IMR-90 (cell line): ENCODE measurements at places on chromosomes 5 and 9. TPM values are rescaled to one million over a fixed set of nuclear protein-coding genes. Genes with fewer than 3 reads are reported as not detected.
A peak's percentile ranks its signal among the peaks of the same experiment; 100 is the strongest.

DNA sequence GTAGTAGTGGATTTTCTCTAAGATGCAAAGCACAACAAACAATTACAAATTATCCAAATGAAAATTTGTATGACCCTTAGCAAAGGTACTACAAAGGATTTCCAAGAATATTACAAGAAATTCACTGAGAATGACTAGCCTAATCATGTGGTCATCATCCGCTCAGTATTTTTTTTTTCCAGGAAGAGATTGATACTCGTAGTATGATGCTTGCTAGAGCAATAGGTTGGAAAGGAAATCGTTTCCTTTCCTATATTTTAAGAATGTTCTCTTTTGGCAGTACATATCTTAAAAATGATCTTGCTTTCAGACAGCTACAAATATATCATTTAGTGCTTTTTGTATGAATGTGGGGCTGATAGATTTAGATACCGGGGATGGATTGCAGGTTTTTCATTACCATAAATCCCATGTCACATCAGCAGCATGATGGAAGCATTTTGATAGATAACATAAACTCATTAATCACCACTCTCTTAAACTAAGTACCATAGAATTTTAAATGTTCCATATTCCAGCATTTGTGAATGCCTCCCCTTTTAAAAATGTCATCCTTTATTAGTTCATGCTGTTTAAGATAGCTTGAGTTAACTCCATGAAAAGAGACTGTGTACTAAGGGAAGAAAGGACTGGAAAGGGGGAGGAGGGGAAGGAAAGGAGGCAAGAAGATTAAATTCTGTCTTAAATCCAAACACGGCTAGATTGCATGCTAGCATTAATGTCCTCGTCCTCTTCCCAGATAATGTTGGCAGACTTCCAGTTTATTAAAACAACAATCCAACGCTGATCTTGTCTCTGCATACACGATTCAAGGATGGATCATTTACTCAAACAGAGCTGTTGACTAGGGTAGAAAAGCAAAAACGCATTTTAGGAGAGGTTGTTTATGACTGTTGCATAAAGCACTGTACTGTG lies 311.7 kb upstream of the ZNF608 start:
- peak overlapping the region; percentile 5; the same call in 1 of the 2 replicates for H3K4me3 ChIP-seq
- peaks cover 2% of the 10 kb centered on the region for H3K4me1 ChIP-seq
- no peaks in the 10 kb centered on the region for H3K36me3 ChIP-seq
- peak overlapping the region; percentile 33; the same call in 1 of the 2 replicates for H3K27ac ChIP-seq

GRCh38 chr5:66821688-66822429 lies 225.7 kb downstream of the MAST4 start:
- DNase-seq = no peak
- H3K27me3 ChIP-seq = peaks cover 13% of the 10 kb centered on the region
- no peak overlapping the region for H3K4me3 ChIP-seq
- no peaks in the 10 kb centered on the region for H3K36me3 ChIP-seq

DNA sequence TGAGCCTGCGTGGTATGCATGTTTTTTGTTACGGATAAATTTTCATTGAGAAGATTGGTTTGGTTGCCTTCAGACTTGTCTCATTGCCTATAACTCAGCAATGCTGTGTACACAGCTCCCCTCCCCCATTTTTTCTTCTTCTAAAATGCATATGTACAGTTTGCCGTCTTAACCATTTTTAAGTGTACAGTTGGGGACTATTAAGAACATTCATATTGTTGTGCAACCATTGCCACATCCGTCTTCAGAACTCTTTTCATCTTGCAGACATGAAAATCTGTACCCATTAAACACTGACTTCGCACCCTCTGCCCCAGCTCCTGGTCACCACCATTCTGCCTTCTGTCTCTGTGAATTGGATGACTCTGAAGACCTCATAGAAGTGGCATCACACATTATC lies 6.2 kb downstream of the EXOC3 start:
- no peak overlapping the region for H3K27ac ChIP-seq
- no peak for DNase-seq
- peaks cover 57% of the 10 kb centered on the region for H3K36me3 ChIP-seq
- no peak overlapping the region for H3K4me3 ChIP-seq

Gene KIF27
- total RNA-seq = 1.6 and 2.2 TPM in 2 replicates

GRCh38 chr9:4353236-4353635 lies 53.4 kb upstream of the GLIS3 start:
- H3K27ac ChIP-seq = no peak overlapping the region
- H3K27me3 ChIP-seq = peaks cover 5% of the 10 kb centered on the region
- H3K4me3 ChIP-seq = no peak overlapping the region

- no peaks in the 10 kb centered on the region for H3K36me3 ChIP-seq
- H3K4me1 ChIP-seq = no peaks in the 10 kb centered on the region
- no peak for DNase-seq
- no peak overlapping the region for H3K4me3 ChIP-seq
- H3K27ac ChIP-seq = no peak overlapping the region
Observed at GRCh38 chr9:18138656-18139055, 335.3 kb upstream of the ADAMTSL1 start.

Gene DDX4
- total RNA-seq = not detected in 2 replicates

GRCh38 chr9:125425170-125425897 lies 163.7 kb downstream of the GAPVD1 start:
- H3K4me1 ChIP-seq = no peaks in the 10 kb centered on the region
- no peak overlapping the region for H3K27ac ChIP-seq
- no peaks in the 10 kb centered on the region; the same call in 1 of the 2 replicates for H3K27me3 ChIP-seq
- no peak for DNase-seq
- no peaks in the 10 kb centered on the region for H3K36me3 ChIP-seq
- no peak overlapping the region for H3K4me3 ChIP-seq

- H3K4me3 ChIP-seq = no peak overlapping the region
- H3K36me3 ChIP-seq = no peaks in the 10 kb centered on the region
- DNase-seq = peak; percentile 59
- no peak overlapping the region for H3K27ac ChIP-seq
Observed at GRCh38 chr9:83047839-83048775, 14.8 kb downstream of the RASEF start.

Gene ARHGEF37
- total RNA-seq = 0.28 and 0.54 TPM in 2 replicates

- peaks cover 28% of the 10 kb centered on the region for H3K27me3 ChIP-seq
- peak within 1 kb of the TSS; percentile 46 for H3K4me3 ChIP-seq
- DNase-seq = peak; percentile 43
Observed at GRCh38 chr5:178590141-178590923, at the start of gene COL23A1. Gene COL23A1, minus strand, starts transcription at chr5:178590393.

DNA sequence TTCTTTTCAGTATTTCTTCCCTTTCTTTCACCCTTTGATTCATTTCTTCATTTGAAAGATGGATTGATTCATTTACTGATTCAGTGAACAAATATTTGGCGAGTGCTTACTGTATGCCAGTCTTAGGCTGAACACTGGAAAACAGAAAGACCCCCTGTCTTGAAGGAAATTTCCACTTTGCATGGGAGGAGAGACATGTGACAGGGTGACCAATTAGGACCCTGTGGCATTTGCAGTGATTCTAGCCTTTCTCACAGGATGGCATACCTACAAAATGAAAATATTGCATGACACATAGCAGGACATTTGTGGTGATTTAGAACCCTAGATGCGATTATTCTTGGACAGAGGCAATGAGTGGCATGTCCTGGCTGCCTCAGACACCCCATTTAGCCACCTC lies 407.2 kb upstream of the SGCD start:
- no peaks in the 10 kb centered on the region for H3K27me3 ChIP-seq
- no peak overlapping the region for H3K27ac ChIP-seq
- no peak overlapping the region for H3K4me3 ChIP-seq
- no peak for DNase-seq

- H3K4me3 ChIP-seq = no peak overlapping the region
- H3K36me3 ChIP-seq = no peaks in the 10 kb centered on the region
- H3K27ac ChIP-seq = no peak overlapping the region
- no peaks in the 10 kb centered on the region for H3K4me1 ChIP-seq
- no peaks in the 10 kb centered on the region for H3K27me3 ChIP-seq
Observed at GRCh38 chr5:152990217-152990616, 500.3 kb upstream of the GRIA1 start.

DNA sequence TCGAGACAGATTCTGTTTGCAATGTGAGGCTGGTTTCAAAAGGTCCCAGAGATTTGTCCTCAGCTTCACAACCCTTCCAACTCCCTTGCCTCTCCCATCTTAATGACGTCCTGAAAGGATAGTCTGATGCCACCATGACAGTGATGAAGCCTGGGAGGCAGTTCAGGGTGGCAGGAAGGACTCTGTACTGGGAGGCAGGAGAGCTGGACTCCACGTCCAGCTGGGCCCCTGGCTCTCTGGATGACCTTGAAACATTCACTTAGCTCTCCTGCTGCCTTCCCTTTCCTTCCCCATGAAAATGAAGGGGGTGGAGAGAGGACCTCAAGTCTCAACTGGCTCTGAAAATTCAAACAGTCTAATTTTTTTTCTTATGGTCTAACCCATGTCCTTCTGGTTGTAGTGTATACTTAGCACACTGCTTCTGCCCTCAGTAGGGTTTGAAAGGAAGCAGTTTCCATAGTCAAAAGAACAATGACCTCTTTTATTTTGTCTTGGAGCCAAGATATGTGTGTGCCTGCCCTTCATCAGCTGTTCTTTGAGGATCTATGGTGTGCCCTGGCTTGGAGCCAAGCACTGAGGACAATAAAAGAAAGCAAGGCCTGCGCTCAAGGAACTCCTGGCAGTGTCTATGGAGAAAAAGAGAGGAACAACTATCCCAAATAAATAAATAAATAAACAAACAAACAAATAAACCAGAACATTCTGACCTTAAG lies 188.3 kb downstream of the GRIA1 start:
- 0 out of 2 replicates have a peak, but pooled peaks cover 2% of the 10 kb centered on the region for H3K4me1 ChIP-seq
- no peaks in the 10 kb centered on the region for H3K27me3 ChIP-seq
- no peaks in the 10 kb centered on the region for H3K36me3 ChIP-seq

Gene NEUROG1
- total RNA-seq = not detected in 2 replicates

GRCh38 chr5:150621301-150621700 lies 19.2 kb upstream of the SYNPO start:
- H3K4me3 ChIP-seq = no peak overlapping the region
- no peak overlapping the region; the same call in 1 of the 2 replicates for H3K27ac ChIP-seq
- no peaks in the 10 kb centered on the region for H3K36me3 ChIP-seq
- peaks cover 55% of the 10 kb centered on the region for H3K4me1 ChIP-seq
- DNase-seq = no peak
- H3K27me3 ChIP-seq = no peaks in the 10 kb centered on the region

DNA sequence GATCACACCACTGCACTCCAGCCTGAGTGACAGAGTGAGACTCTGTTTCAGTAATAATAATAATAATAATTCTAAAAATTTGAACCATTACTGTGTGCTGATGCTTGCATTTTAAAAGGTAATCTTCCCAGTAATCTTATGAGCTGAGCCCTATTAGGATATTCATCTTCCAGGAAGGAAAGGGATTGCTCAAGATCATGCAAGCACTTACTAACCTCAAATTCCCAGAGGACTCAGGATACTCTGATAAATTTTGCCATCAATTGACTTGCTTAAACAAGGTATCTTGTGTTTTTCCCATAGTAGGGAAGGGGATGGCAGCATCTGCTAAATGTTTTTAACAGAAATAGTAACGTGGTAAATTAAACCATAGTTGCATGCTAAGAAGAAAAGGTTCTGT lies 176.4 kb upstream of the MRPS30 start:
- no peaks in the 10 kb centered on the region for H3K27me3 ChIP-seq
- no peak for DNase-seq
- no peak overlapping the region for H3K27ac ChIP-seq
- H3K36me3 ChIP-seq = no peaks in the 10 kb centered on the region

DNA sequence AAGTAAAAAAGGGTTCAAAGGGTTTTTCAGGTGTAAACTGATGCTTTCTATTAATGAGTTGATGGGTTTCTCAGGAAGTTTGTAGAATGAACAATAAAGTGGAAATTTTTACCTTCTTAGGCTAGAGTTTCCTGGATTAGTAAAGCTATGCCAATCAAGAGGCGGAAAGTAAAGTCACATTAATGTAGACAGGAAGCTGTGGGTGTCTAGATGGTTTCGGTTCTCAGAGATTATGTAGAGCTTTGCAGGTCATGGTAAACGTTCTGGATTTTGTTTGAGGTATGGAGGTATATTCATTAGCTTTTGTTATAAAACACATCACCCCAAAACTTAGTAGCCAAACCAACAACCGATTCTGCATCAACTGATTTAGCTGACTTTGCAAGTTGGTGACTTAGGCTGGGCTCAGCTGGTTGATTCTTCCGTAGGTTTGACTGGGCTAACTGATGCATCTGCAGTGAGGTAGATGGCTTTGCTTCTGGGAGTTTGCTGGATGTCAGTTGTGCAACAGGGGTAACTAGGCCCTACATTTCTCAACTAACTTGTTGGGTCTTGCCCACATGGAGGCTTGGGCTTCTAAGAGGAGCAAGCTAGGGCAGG lies 273.8 kb downstream of the MSX2 start:
- DNase-seq = no peak
- H3K36me3 ChIP-seq = no peaks in the 10 kb centered on the region
- no peaks in the 10 kb centered on the region for H3K27me3 ChIP-seq
- no peak overlapping the region for H3K4me3 ChIP-seq
- H3K27ac ChIP-seq = no peak overlapping the region
- no peaks in the 10 kb centered on the region for H3K4me1 ChIP-seq

- no peak for DNase-seq
- H3K36me3 ChIP-seq = no peaks in the 10 kb centered on the region
- H3K4me3 ChIP-seq = no peak overlapping the region
- H3K27ac ChIP-seq = no peak overlapping the region
- no peaks in the 10 kb centered on the region for H3K4me1 ChIP-seq
Observed at GRCh38 chr5:108145351-108145750, 236.5 kb downstream of the FBXL17 start.

DNA sequence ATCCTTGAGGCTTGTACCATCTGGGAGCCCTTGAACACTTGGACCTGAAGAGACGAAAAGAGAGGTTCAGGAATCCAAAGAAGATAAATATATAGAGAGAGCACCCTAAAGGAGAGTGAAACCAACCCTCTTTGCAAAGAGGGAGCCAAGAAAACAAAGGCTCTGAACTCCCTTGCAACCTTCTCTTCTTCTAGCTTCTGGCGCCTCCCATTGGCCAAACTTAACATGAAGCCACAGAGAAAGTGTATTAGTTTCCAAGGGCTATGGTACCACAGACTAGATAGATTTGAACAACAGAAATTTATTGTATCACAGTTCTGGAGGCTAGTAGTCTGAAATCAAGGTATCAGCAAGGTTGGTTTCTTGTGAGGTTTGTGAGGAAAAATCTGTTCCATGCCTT lies 175.1 kb downstream of the HCN1 start:
- H3K4me1 ChIP-seq = no peaks in the 10 kb centered on the region
- DNase-seq = peak; percentile 1
- H3K27ac ChIP-seq = no peak overlapping the region
- H3K4me3 ChIP-seq = no peak overlapping the region
- no peaks in the 10 kb centered on the region for H3K36me3 ChIP-seq
- no peaks in the 10 kb centered on the region for H3K27me3 ChIP-seq

DNA sequence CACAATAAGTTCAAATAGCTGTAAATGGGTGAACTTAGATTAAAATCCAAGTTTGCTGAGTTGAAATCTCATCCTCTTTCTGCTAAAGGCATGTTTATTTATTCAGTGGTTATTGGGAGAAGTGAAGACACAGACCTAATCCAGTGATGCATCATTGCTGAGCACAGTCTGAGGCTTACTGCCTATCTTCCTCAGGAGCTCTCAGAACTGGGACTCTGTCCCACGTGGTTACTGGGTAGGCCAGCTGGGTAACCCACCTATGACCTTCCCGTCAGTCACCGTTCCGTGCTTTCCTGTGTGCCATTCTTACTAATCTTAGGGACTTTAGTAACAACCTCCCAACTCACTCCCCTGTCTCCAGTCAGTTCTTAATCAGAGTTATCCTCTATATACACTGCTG lies 226.8 kb upstream of the ATP10B start:
- no peaks in the 10 kb centered on the region for H3K4me1 ChIP-seq
